Erythroblast (primary cell): ENCODE measurements at places on chromosomes 6 and 20.

GRCh38 chr20:62577490-62577836, 64.8 kb upstream of the SLCO4A1 start:
- no peak for DNase-seq

- peak; percentile 56 for DNase-seq
These were observed 453 bp downstream of the KCNQ5 start for GRCh38 chr6:72622094-72622940.

- DNase-seq, result no peak
These were observed 54.6 kb upstream of the UBR2 start for GRCh38 chr6:42509256-42509655.

DNA sequence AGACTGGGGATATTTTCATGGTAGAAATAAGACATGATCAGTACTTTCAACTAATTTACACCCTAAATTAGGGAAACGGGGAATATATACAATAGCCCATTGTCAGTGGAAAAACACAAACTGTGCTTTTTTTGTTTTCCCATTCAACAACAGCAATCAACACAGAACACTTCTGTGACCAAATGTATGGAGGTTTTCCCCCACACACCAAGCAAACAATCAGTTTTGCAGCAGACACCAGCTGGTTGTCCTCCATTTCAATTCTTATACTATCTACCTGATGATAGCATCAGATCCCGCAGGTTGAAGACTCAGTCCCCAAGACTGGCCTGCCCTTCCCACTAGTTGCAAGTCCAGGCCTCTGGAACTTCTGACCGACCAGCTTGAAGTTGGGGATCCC, 4.5 kb downstream of the HINT3 start:
- DNase-seq, result no peak
